ENCODE measurements at places on chromosomes 16 and 17.

GRCh38 chr16:68823401-68824135 is 19.8 kb upstream of the TANGO6 start:
- DNase-seq = no peak

DNA sequence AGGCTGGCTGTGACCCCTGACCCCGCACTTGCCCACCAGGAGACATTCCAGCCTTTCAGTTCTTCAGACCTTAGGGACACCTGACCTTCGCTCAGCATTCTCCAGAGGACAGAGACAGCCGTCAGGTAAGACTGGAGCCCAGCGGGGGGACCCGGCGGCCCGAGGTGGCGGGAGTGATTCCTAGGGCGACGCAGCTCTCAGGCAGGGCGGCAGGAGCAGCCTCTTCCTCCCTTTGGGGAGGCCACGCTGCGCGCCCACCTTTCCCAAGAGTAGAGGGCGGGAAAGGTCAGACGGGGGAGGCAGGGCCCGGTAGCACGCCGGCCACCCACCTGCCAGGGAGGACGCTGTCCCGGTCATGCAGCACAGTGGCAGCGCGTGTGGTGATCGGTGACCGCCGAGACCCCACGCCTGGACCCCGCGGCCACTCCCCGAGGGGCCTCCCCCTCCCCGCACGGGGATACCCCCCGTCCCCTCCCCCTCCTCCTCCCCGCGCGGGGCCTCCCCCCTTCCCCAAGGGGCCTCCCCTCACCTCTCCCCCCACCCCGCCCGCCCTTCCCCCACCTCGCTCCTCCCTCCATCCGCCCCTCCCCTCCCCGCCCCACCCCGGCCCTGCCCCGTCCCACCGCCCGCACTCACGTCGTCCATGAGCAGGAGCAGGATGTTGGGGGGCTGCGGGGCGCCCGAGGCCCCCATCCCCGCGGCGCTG is 472 bp downstream of the GALNS start:
- no peak for DNase-seq

- peak; percentile 69 for DNase-seq
Measured at GRCh38 chr17:68290268-68290954, 516 bp downstream of the SLC16A6 start.

DNA sequence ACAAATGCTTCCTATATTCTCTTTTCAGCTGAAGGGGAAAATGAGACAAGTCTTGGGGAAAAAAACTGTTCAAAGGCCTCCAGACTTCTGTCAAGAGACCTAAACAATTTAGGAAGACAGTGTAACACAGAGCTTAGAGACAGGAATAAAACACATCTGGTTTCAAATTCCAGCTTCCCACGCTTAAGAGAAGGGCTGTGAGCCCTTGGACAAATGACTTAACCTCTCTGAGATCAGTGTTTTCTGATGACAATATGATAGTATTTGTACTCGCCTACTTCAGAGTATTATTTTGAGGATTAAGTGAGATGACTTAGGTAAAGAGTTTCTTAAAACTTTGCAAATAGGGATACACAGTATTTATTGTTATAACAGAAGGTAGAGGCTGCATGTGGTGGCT is 29.5 kb downstream of the SMURF2 start:
- peak; percentile 28 for DNase-seq

GRCh38 chr17:61416540-61417363 is 17.1 kb downstream of the TBX2 start:
- DNase-seq = peak; percentile 93

DNA sequence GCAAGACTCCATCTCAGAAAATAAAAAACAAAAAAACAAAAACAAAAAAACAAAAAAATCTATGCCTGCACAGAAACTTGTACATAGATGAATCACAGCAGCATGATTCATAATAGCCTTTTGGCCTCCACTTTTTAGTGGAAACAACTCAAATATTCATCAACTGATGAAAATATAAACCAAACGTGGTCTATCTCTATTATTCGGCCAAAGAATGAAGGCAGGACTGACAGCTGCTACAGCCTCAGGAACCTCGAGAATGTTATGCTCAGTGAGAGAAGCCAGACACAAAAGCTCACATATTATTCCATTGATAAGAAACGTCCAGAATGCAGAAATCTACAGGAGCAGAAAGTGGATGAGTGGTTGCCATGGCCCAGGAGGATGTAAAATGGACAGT is 19.8 kb downstream of the PPL start:
- no peak for DNase-seq

- no peak for DNase-seq
Measured at GRCh38 chr16:87634411-87634810, 32.1 kb downstream of the JPH3 start.

DNA sequence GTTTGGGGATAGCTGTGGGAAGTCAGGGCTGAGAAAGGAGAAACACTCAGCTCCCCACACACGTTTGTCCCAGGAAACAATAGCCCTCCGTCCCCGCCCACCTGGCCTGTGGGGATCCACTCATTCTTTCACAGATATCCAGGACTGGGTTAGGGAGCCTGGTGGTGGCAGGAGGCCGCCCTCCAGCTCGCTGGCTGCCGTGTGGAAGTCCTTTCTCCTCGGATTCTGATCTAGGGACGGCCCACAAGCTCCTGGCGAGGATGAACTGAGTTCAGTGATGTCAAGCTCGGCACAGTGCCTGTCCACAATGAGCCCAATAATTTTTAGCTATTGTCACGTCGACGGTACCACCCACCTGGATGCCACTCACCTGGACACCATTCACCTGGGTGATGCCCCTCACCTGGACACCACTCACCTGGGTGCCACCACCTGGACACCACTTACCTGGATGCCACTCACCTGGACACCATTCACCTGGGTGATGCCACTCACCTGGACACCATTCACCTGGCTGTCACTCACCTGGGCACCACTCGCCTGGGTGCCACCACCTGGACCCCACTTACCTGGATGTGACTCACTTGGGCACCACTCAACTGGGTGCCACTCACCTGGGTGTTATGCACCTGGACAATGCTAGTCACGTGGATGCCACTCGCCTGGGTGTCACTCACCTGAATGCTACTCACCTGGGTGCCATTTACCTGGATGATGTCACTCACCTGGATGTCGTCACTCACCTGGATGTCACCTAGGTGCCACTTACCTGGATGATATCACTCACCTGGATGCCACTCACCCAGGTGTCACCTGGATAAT is 172.5 kb upstream of the FOXF1 start:
- no peak for DNase-seq

DNA sequence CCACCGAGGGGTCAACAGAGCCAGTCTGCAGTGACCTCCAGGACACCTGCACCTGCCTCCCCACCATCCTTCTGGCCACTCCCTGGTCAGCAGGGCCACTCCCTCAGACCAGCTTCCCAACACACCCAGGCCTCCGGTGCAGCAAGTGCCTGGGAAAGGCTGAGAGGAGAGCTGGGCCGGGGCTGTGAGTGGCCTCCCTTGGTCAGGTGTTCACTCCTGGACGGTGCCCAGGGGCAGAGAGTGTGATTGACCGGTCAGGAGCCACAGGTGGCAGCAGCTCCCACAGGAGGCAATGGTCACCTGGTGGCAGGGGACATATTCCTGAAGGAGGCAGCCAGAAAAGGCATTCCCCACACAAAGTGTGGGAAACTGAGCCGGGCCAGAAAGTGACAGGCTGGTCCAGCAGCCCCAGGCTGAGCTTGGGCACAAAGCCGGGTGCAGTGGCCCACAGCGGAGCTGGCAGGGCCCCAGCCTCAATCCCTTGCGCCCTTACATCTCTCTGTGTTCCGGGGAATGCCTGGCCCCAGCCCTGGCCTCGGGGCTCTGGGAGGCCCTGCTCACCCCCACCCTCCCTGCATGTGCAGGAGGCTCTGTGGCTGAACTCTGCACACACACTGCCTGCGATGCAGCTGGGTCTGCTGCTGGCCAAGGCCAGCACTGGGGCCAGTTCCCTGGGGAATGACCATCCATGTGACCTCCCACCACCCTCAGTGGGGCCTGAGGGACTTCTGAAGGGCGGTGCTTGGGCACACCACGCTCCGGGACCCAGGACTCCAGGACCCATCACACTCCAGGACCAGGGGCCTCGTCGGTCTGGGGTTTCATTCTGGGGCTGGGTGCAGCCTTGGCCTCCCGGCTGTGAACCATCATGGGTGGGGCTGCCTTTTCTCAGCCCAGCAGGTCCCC is 1.2 kb upstream of the C17orf99 start:
- DNase-seq = peak; percentile 76

GRCh38 chr17:16940116-16940881 is 31.6 kb downstream of the TNFRSF13B start:
- DNase-seq = peak; percentile 24

DNA sequence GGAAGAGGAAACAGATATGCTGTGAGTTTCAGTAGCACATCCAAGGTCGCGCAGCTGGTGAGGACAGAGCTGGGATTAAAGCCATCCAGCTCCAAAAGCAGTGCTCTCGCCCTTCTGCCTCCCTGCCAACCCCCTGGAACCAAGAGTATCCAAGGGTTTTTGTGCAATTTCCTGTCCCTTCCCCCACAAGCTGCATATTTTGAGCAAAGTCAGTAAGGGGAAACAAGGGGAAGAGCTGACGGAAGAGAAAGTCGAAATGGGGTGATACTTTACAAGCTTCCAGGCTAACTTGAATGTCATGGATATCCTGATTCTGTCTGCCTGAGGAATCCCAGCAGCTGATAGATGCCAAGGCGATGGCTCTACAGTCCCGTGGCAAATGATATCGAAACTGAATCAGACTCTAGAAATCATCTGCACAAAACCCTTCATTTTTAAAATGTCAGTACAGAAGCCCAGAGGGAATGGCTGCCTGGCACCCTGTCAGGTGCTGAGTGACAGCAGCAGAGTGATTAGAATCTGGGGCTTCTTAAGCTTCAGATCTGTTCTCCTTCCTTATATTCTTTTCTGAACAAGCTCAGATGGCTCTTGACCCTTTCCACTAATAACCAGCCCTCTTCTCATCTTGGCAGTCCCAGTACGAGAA is 42.9 kb upstream of the TEKT3 start:
- no peak for DNase-seq

- DNase-seq = no peak
Measured at GRCh38 chr16:17109413-17109812, 361.3 kb downstream of the XYLT1 start.

GRCh38 chr17:64400642-64401041 is 10.0 kb upstream of the PECAM1 start:
- DNase-seq = no peak

DNA sequence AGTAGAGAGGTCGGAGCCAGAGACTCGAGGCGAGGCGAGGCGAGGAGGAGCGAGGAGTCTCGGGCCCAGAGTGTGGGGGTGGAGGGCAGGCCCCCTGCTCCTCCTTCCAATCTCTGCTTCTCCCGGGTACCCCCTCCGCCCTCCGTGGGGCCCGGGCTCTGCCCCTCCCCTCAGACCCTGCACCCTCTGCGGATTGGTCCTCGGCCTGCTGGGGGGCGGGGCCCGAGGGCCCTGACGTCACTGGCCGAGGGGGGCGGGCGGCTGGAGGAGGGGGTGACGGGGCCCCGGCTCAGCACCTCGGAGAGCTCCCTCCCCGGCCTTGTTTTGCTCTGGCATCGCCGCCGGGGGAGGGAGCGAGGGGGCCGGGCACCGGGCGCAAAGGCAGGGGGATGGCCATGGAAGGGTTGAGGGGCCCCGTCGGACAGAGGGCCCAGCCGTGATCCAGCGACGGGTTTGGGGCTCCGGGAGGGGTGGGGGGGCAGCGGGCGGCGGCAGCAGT is at the start of gene RUNDC3A:
Gene RUNDC3A (plus strand): TSS at position 282 of the 499 bp plus-strand sequence. CDS start 232 bp downstream, outside the sequence.
- DNase-seq = peak; percentile 77

GRCh38 chr16:2867661-2867986 is 9.7 kb upstream of the PRSS22 start:
- DNase-seq = no peak

DNA sequence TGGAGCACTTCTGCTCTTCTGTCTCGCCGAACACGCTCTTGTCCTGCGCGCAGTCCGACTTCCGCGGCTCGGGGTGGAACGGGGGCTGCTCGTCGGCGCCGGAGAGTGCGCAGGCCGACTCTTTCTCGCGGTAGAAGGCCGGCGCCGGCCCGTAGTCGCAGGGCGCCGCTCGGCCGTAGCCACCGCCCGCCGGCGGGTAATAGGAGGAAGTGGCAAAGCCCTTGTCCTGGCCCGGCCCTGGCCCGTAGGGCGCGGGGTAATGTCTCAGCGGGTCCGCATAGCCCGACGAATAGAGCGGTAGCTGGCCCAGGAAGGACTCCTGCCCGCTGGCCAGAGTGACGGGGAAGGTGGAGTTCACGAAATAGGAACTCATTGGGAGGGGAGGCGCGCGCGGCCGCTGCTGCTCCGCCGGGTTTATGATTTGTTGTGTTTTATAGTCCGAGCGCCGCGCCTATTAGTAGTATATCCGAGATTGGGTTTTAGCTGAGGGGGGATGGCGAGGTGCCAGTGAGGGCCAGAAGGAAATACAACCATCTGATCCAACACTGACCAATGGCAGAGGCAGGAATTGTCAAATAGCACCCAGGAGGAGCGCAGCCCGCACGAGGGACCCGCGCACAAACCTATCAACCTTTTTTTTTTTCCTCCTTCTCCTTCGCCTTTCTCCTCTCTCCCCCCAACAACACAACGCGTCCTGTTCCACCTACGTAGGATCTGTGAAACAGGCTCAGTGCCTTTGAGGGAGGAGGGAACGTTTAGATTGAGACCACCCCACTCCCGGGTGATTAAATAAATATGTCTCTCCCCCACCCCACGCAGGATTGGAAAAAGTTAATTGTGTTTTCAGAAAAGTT is 4.4 kb upstream of the HOXB5 start:
- DNase-seq = peak; percentile 87

GRCh38 chr16:67650023-67650422 is 5.1 kb downstream of the CARMIL2 start:
- DNase-seq = no peak

- no peak for DNase-seq
Measured at GRCh38 chr17:82302991-82303943, 14.1 kb downstream of the CD7 start.

- DNase-seq = no peak
Measured at GRCh38 chr17:41251261-41251660, 1.8 kb downstream of the KRTAP9-4 start.

DNA sequence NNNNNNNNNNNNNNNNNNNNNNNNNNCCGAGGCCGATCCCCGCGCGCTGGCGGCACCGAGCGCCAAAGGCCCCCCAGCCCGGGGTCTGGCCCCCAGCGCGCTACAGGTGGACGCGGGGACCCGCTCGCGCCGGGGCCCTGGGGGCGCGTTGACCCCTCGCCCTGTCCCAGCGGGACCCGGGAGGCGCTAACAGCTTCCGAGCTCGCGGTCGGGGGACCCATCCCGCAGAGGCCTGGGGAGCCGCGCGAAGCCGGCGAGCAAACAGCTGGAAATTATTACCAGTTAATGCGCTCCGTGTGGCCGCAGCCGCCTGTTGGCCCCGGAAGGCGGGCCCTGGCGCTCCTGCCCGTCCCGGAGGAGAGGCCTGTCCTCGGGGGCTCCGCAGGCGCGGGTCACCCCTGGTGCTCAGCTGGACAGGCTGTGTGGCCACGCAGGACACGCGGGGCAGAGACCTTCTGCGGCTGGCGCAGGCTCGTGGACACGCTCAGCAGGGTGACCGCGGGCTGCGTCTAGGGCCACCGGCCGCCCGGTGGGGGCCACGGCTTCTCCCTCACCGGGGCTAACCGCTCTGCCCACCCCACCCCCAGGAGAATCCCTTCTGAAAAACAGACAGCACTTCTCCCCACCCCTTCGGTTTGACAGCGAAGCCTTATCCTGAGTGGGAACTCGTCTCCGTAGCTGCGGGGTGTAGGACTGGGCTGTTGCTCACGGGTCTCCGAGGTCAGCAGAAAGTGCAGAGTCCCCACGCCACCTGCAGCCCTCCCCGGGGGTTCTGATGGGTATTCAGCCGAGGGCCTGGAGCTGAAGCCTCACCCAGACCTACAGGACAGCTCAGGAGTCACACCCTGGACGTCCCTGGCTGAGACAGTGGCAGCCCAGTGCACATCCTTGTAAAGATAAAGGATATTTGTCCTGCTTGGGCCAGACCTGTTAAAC is 138.7 kb upstream of the RPH3AL start:
- DNase-seq = peak; percentile 54
